Myometrial cell (primary cell): ENCODE measurements at places on chromosomes 2 and 18. TPM values are rescaled to one million over a fixed set of nuclear protein-coding genes. Genes with fewer than 3 reads are reported as not detected.

Gene TMX3
- total RNA-seq = 53.9 and 58.3 TPM in 2 replicates

Gene HOXD8
- total RNA-seq = 8.3 and 11.8 TPM in 2 replicates

Gene SP5
- total RNA-seq = not detected in 2 replicates

Gene ST8SIA5
- not detected in 2 replicates for total RNA-seq

Gene ZNF236
- 4.9 and 14.9 TPM in 2 replicates for total RNA-seq

Gene GBX2
- total RNA-seq = not detected in 2 replicates
